ENCODE measurements at places on chromosomes 1 and 21.

- no peak for DNase-seq
Measured at GRCh38 chr1:208157769-208158168, 86.4 kb downstream of the PLXNA2 start.

DNA sequence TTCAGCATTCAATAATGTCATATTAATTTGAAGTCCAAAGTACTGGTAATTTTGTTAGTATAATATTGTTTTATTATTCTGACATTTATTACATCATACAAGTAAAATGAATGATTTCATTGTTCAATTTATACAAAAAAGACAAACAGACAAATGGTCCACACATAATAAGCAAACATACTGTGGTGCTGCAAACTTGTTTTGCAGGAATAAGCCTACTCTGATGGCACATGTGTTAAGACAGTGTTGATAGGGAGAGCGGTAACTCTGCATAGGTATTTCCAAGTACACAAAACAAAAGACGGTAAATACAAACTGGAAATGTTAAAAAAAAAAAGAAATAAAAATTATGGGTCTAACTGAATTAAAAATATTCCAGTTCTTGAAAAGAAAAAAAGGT is 59.7 kb upstream of the DPYD start:
- no peak for DNase-seq

DNA sequence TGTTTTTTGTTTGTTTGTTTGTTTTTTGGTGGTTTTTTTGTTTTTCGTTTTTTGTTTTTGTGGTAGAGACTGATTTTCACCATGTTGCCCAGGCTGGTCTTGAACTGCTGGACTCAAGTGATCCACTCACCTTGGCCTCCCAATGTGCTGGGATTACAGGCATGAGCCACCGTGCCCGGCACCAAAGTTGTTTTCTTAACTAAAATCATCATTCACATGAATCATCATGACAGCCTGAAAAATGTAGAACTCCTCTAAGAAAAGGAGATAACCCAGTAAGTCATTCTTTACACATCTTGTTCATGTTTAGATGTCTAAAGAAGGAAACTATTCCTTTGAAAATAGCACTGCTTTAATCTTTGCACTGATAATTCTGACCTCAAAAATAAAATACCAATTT is 37.5 kb downstream of the DISP1 start:
- no peak for DNase-seq

GRCh38 chr1:207084701-207085180 is 3.9 kb upstream of the C4BPB start:
- peak; percentile 56 for DNase-seq

- no peak for DNase-seq
Measured at GRCh38 chr1:87989346-87989745, 660.7 kb downstream of the LMO4 start.

GRCh38 chr1:111789142-111789541 is 33.4 kb downstream of the DDX20 start:
- no peak for DNase-seq

GRCh38 chr1:13807209-13807608 is 107.2 kb downstream of the PRDM2 start:
- no peak for DNase-seq

- no peak for DNase-seq
Measured at GRCh38 chr1:115301438-115302020, 36.5 kb downstream of the NGF start.

DNA sequence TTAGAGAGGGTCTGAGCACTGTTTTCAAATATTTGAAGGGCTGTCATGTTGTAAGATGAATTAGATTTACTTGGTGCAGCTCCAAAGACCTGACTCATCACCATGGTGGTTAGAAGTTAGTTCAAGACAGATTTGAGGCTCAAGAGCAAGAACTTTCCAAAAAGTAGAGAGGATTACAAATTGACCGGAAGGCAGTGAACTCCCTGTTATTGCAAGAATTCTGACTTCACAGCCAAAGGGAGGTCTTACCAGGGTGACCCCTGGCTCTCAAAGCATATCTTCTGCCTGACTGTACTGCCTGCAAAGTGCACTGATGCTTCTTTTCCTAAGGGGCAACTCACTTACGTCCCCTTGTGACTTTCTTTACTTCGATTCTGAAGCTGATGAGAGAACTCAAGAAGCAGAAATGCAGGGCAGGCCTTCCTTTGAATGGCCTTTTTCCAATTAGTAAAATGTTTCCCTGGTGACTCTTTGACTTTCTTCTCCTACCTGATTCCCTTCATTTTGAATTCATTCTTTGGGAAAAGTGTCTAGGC is 86.4 kb downstream of the NAV1 start:
- DNase-seq, result no peak

- no peak for DNase-seq
Measured at GRCh38 chr1:62462370-62462769, 25.5 kb downstream of the USP1 start.

- no peak for DNase-seq
Measured at GRCh38 chr1:2874607-2875480, 73.4 kb upstream of the TTC34 start.

GRCh38 chr1:38327559-38327973 is 281.0 kb upstream of the POU3F1 start:
- no peak for DNase-seq

DNA sequence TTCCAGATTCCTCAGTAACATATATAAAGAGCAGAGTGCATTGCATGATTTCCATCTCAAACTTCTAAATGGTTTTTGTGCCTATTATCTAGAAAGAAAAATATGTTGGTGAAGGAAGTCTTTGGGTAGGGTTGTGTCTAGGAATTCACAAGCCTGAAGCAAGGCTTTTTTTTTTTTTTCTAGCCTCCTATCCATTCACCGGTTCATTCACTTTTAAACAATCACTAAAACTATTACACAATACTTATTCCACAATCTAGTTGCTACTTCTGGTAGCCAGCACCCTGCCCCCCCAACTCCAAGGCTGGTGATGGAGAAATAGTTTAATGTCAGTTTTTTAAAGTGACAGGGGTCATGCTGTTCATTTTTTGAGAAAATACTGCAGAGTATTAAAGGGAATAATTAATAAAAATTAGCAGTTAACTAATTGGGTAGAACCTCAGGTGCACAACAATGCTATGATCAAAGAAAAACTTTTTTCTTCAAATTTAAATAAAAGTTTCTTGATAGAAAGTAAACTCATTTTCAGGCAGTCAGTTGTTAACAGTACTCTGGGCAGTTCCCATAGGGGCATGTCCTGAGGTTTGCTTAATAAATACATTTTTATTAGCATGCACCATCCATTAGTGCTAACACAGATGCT is 10.9 kb downstream of the IRF2BP2 start:
- DNase-seq, result no peak

DNA sequence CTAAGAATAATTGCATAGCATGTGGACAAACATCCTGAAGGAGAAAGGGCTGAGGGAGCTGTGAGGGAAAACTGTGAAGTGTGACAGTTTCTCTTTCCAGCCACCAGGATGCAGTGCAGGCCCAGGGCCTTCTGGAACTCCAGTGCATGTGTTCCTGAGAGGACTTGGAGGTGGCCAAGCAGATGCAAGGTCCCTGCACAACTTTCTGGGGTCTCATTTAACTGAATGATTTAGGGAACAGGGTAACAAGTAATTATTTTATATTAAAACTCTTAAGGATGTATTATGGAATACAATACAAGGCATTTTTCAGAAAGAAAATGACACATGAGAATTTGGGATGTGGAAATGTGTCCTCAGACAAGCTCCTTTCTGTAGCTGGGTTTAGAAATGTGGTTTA is 61.2 kb upstream of the MCOLN3 start:
- peak; percentile 67 for DNase-seq

GRCh38 chr1:35539073-35539823 is 18.0 kb downstream of the KIAA0319L start:
- no peak for DNase-seq

DNA sequence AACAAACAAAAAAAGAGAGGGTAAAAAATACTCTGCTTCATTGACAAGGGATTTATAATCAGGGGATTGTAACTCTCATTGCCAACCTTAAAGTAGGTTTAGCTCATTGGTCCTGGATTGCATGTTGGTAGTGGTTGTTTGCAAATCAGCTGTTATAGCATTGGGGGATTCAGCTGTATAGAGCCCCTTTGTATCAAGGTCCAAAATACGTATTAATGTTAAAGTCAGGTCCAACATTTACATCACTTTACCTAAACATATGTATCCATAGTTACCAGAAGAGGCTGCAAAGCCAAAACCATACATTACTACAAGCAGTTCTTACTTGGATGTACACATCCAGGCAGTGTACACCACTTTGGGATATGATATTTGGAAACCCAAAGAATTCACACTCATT is 29.4 kb downstream of the RPS27 start:
- DNase-seq, result no peak

DNA sequence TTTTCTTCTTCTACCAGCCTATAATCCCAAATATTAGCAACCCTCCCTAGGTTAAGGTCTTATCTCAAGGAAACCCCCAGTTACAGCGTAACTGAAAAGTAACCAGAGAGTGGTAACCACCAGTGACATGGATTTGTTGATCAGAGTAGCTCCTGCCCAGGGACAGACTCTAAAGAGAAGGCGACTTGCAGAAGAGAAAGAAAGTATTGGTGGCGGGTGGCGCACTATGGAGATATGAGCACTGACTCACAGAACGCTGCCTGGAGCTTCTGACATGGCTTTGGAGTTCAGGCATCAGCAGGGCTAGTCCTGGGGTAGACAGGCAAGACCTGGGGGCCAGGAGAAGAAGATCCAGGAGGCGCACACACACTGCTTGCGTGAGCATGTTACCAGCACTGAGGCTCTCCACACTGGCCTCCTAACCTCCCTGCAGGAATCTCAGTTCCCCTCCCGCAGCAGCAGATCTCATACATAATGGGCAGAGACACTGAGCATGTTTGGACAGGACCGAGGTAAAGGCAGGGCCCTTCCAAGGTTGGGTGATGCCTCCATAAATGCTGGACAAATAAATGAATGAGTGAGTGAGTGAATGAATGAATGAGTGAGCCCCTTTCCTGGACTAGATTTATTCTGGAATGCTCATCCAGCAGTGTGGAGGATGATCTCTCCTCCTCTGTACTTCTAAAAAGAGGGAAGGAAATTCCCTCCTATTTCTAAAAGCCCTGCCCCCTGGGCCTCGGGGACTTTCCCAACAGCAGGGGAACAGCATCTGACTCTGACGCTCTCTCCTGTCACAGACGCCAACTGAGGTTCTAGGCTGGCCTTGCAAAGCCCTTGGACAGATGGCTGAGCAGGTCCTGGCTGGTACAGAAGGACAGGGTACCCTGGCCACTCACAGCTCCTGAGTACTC is 175.5 kb downstream of the CLIC6 start:
- no peak for DNase-seq

GRCh38 chr1:209207126-209207700 is 376.3 kb upstream of the CAMK1G start:
- no peak for DNase-seq

DNA sequence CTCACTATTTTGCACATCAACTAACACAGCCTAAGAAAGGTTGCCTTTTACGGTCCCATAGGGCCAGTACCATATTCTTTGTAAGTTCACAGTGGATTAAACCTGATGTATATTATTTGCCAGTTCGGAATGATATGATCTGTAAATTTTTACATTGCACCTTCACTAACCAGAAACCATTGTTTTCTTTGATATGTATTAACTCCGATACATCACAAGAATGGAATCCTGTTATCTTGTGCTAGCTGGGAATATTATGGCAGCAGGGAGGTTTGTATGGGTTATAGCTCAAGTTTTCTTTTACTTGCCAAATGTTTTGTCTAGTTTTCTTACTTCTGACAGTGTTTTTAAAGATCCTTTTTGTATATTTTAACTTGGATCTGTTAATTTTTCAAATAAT is 51.4 kb upstream of the S1PR1 start:
- no peak for DNase-seq

DNA sequence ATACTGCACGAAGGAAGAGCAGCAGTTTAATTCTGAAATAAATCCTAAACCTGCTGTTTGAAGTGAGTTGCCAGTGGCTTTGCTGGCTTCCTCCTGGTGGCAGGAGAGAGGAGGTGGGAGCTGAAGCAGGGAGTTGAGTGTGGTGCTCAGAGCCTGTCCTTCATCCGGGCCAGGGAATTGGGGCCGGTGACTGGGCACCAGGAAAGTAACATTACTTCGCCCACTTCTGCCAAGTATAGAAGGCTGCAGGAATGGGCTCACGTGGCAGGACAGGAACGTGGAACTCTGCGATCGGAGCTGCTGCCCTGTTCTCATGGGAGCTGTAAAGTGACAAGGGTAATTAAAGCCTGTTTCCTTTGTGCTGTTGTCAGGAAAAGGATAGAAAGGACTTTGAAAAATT is 8.7 kb downstream of the TOR3A start:
- no peak for DNase-seq

- no peak for DNase-seq
Measured at GRCh38 chr1:182217967-182218366, 156.5 kb upstream of the ZNF648 start.

DNA sequence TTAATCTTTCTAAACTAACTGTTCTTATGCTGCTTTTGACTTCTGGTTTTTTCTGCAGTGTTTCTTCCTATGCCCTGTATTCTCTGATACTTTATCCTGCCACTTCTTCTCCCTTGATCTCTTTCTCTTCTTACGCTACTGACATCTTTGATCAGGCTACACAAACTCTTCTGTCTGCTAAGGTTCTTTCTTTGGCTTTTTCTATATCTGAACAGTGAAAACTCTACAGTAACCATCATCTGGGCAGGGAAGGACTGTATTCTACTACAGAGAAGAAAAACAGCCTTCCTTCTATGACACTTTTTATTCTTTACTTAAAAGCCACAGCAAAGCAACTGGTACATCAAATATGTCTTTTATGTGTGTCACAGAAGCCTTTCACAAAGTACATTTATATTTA is 7.4 kb upstream of the NEXN start:
- no peak for DNase-seq
